ENCODE measurements at places on chromosomes 11 and 22.

- no peak for DNase-seq
These were observed 521 bp downstream of the ALDH3B2 start for GRCh38 chr11:67673902-67674301.

DNA sequence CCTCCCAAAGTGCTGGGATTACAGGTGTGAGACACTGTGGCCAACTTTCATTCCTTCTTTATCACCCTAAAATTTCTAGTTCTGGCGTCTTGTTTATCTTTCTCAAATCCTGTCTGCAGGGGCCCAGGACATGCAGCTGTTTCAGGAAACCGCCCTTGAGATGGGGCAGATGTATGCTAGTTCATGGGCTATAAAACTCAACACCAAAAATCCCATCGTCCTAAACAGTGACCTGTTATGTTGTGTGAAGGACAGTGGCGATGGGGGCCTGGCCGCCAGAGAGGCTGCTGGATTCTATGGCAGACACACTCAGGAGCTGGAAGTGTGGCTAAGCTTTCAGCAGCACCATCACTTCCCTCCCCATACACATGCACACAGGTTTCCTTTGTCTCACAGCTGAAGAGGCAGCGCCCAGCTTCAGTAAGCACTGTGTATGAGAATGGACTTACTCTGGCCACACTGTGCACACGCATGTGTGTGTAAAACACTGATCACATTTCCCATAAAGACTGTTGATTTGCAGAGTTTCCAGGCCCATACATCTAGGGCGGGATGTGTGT lies 36.7 kb downstream of the MARK2 start:
- DNase-seq, result no peak

GRCh38 chr11:849104-849824 lies 6.6 kb downstream of the TSPAN4 start:
- DNase-seq, result peak; percentile 22

DNA sequence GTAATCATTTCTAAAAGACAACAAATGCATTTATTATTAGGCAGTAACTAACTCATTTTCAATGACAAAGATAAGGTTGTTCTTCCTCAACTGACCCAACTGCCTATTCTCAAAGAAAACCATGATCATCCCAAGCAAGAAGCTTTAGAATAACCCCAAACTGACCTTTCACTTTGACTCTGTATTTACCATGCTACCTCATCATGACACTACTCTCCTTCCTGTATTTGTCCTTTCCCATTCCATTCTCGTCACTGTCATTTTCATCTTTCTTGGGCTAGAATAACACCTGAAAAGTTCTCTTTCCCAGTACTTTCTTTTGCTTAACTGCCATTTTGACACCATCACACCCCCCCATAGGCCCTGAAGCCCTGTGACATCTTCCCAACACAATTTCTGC lies 48.3 kb downstream of the TCF20 start:
- no peak for DNase-seq

GRCh38 chr22:26481694-26482093 lies 1.9 kb downstream of the HPS4 start:
- no peak for DNase-seq

DNA sequence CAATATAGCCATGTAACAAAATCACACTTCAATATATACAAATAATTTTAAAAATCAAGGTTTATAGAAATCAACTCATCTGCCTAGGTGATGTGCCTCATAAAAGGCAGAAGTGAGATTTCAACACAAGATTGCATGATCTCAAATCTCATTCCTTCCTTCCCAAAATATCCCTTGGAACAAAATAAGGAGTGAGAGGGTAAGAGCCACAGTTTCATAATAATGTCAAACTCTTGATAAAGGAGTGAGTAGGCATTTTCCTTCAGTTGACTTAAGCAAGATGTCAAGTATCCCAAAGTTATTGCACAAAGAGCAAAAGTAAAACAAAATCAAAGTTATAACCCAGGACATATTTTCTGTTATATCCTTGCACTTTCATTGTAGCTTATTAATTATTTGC lies 81.3 kb downstream of the C22orf31 start:
- no peak for DNase-seq

- DNase-seq, result no peak
These were observed 225.0 kb downstream of the JRKL start for GRCh38 chr11:96614846-96615245.

- DNase-seq, result peak; percentile 95
These were observed 20.8 kb downstream of the DGCR6L start for GRCh38 chr22:20298803-20299745.

DNA sequence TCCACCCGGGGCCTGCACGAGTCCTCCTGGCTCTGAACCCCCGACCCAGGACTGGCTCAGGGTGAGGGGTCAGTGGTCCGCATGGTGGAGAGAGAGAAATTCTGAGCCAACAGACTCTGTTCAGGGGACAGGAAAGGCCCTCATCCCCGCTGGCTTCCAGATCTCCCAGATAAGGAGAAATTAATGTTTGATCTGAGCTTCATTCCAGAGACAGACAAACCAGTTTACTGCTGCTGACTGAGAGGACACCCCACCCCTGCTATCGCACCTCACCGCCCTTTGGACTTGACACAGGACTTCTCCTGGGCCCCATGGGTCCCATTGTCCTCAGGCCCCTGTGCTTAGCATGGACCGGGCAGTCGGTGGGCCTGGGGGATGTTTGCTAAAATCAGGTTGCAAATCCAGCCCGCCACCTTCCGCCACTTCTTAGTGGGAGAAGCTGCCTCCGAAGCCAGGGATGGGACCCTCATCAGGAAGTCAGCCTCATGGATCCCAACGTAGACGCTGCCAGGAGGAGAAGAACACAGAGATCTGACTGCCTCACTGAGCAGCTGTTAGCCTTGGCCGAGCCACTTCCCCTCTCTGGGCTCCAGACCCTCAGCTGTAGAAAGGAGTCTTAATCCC lies 11.2 kb upstream of the UPK3A start:
- DNase-seq, result no peak

DNA sequence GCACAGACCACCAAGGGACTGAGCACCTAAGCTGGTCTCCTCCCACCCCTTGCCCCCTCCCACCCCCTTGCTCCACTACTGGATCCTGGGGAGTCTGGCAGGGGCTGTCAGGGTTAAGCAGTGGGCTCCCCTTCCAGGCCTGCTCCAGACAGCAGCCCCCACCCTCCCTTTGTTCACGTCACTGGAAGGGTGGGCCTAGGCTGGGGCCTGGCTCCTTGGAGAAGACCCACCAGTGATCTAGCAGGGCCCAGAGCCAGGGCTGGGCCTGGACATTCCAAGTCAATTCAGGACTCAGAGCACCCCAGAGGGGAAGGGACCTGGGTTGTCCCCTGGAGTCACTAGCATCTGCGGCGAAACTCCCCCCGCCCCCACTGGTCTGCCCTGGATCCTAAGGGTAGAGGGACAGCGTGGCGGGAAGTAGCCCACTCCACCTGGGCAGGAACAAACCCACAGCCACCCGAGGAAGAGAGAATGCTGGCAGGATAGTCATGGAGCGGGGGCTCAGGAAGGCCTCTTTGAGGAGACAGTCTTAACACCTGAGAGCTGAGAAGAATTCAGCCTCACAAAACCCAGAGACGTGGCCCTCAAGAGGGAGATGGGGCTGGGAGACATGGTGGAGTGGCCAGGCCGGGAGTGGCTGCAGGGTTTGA lies 45.8 kb downstream of the IGLL1 start:
- no peak for DNase-seq

DNA sequence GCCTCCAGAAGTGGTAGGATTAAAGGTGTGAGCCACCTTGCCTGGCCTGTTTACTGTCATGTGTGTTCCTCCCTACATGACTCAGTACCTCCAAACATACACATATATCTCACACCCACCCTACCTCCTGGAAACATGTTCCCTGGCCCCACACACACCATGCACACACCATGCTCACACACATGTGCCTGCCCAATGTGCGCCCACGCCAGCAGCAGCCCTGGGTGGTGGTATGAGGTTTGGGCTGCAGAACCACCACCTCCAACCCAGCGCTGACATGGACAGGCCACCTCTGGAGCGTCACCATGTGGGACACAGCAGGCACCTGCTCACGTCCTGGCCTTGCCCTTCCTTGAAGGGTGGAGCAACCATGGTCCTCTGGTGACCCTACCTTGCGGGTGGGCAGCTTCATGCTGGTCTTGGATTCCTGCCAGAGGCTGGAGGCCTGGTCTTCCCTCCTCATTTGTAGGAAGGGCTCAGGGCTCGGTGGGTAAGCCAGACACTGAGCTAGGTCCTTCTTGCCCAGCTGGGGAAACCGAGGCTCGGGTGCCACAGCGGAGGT lies 37.9 kb downstream of the KIAA1671 start:
- DNase-seq, result no peak

- DNase-seq, result no peak
These were observed 160.8 kb downstream of the CRYBB2 start for GRCh38 chr22:25380122-25380747.

DNA sequence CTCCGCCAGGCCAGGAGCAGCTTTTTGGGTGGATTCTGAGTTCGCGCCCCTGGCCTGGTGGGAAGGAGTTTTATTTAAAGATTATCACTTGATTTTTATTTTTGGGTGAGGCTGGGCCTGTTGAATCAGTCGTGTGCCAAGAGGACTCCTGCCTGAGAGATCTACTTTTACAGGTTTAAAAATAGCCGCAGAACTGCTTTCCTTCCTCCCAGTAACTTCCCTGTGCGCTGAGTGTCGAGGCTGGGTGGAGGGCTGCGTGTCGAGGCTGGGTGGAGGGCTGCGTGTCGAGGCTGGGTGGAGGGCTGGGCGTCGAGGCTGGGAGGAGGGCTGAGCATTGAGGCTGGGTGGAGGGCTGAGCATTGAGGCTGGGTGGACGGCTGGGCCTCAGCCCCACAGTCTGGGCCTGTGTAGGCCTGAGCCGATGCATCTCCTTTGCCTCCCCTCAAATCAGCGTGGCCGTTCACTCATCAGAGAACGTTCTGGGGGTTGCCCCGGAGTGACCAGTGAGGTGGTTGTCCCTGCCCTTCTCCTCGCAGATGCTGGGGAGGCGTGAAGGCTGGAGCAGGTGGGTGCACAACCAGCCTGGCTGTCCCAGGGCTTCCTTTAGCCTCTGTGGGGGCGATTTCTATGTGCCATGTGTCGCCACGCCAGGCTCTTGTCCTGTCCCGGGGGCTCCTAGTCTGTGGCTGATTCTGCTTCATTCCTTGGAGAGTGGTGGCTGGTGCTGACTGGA lies 30.1 kb downstream of the GRAMD4 start:
- no peak for DNase-seq

- no peak for DNase-seq
These were observed 20.8 kb downstream of the TIMP3 start for GRCh38 chr22:32822179-32822877.

- DNase-seq, result no peak
These were observed 39.8 kb upstream of the HMGXB4 start for GRCh38 chr22:35217527-35217926.

- no peak for DNase-seq
These were observed 19.1 kb downstream of the SMIM38 start for GRCh38 chr11:69174841-69175240.

DNA sequence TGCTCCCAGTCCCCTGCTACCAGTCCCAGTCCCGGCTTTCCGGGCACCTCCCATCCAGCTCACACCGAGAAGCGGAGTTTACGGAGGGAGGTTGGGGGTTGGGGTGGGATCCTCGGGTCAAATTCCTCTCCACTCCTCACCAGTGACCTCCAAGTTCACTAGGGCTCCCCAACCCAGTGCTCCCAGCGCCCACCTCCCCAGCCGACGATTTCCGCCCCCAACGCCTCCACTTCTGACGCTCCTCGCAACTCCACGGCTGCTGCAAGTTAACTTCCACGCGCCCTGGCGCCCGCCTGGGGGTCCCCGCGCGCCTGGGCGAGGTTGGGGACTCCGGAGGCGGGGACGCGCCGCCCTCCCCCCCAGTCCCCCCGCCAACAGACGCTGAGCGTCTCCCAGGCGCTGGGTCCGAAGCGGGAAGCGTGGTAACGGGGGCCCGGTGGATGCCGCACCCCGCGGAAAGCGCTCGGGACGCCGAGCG lies 526 bp downstream of the TPST2 start:
- DNase-seq, result no peak

- no peak for DNase-seq
These were observed 4.5 kb downstream of the VSIG2 start for GRCh38 chr11:124747406-124748099.

GRCh38 chr22:43389227-43389836 lies 22.5 kb upstream of the MPPED1 start:
- no peak for DNase-seq

DNA sequence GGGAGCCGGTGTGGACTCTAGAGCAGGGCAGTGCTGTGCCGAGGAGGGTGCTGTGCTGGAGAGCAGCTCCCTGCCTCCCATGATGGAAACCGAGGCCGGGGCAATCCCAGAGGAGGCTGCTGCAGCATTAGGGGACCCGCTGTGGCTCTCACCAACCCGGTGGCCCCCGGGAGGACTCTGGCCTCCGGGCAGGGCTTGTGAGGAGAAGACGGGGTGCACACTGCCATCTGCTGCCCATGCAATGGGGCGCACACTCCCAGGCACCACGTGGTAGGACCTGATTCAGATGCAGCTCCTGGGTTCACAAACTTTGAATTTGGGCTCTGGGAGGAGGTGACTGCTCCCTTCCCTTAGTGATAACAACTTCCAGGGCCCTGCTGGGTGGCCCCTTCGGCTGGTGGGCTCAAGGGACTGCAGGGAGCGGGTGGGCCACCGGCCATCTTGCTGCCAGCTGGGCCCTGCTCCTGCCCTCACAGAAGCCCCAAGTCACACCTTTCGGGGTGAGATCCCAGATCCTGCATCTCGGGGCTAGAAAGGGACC lies 93.8 kb upstream of the FGF3 start:
- DNase-seq, result no peak

DNA sequence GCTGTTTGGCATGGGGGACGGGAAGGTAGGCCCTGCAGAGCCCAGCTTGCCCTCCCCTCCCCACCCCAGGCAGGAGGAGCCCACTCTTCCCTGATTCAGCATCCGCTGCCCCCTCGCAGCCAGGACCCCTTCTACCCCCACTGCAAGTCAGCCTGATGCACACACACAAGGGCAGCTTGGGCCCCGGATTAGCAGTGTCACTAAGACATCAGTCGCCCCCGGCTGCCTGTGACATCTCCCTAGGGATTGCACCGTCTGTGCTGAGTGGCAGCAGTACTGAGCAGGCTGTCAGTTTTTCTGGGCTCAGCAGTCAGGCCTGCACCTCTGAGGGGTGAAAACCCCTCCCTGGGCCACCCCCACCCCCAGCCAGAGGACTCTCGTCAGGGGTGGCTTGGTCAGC lies 30.4 kb upstream of the SYT7 start:
- DNase-seq, result no peak
